ENCODE measurements at places on chromosomes 4 and X.

GRCh38 chrX:43822014-43822413 is 60.2 kb downstream of the MAOB start:
- no peak for DNase-seq

DNA sequence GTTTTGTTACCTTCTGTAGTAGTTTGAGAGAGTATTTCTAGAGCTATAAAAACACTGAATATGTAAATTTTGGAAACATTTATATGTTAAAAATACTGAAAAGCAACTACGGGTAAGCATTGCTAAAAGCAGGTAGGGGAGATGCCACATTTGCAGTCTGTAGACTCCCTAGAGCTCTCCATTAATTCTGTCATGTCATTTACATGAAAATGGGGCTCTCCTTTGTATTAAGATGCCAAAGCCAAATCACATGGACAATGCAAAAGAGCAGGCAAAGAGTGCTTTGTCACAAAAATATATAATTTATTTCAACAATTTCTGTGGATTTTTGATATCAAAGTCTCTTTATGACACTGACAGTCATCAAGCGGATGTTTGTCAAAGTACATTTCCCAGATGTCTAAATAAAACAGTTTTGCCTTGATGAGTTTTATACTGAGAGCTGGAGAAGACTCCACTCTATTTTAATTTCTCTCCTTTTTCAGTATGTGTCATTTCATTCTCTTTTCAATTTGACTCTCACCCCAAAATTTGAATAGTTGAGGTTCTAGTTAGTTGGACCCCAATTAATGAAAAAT is 51.8 kb downstream of the LDB2 start:
- DNase-seq: no peak

DNA sequence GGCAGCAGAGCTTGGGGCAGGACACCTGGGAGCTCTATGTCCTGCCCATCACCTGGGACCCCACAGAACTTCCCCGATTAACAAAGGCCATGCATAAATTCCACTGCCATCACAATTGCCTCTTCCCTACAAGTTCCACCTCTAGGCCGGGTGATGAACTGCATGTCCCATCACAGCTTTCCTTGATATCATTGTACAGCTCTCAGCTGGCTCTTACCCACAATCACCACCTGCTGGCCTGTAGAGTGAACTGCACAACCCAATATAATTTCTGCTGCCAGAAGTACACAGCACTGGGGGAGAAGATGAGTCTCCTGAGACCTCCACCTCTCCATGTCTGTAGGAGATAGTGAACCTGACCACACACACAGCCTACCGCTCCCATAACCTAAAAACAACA is 285.0 kb upstream of the AADAT start:
- no peak for DNase-seq

GRCh38 chr4:972651-973424 is 531 bp downstream of the DGKQ start:
- DNase-seq: no peak

GRCh38 chr4:6562931-6563901 is 11.8 kb upstream of the MAN2B2 start:
- no peak for DNase-seq

- no peak for DNase-seq
These were observed 297.2 kb upstream of the GALNT7 start for GRCh38 chr4:172871381-172871780.

GRCh38 chr4:41957634-41958033 is 22.4 kb downstream of the TMEM33 start:
- DNase-seq: no peak

Data from vagina (tissue), 2 donors.